ENCODE measurements at places on chromosomes 16 and 17.
A peak's percentile ranks its signal among the peaks of the same experiment; 100 is the strongest.

GRCh38 chr17:82161216-82161615 lies 51.4 kb downstream of the CCDC57 start:
- no peak for DNase-seq

DNA sequence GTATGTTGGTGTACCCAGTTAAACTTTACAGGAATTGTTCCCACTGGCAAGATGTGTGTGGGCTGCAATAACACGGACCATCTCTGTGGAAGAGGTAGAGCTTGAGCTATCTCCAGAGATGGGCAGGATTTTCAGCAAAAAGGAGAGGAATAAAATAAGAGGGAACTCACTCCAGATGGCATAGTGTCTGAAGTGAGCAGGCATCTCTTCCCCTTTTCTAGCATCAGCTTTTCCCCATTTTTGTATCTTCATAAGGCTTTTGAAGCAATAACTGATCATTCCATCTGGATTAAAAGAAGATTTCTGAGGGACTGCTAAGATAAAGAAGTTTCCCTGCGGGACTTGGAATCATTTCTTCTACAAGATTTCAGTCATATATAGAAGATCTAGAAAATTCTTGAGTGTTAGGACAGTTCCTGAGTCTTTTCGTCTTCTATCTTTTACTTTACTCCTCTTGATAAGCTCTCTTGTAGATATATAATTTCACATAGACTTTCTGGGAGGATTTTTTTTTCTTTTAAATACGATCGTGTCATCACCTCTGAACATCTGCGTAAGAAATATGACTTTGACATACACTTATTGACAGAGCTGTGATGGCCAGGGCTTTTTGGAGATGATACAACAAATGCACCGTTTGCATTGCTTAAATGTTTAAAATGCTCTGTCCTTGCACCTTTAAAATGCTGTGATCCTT lies 2.1 kb downstream of the CPD start:
- DNase-seq = no peak

DNA sequence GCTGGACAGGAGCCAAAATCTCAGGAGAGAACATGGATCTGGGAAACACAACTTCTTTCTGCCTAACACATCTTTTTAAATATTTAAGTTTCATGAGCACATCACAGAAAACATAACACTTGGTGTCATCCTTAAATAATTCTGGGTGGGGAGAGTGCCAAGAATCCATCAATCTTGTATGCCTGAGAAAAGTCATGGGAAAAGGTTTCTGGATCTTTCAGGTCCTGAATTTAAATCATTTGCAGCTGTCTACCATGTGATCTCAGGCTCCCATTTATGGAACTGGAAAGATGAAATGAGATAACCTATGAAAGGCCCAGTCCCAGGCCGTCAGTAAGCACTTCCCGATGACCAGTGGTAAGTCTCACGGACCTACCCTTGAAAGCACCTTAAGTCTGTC lies 15.1 kb downstream of the CDH11 start:
- DNase-seq = no peak

DNA sequence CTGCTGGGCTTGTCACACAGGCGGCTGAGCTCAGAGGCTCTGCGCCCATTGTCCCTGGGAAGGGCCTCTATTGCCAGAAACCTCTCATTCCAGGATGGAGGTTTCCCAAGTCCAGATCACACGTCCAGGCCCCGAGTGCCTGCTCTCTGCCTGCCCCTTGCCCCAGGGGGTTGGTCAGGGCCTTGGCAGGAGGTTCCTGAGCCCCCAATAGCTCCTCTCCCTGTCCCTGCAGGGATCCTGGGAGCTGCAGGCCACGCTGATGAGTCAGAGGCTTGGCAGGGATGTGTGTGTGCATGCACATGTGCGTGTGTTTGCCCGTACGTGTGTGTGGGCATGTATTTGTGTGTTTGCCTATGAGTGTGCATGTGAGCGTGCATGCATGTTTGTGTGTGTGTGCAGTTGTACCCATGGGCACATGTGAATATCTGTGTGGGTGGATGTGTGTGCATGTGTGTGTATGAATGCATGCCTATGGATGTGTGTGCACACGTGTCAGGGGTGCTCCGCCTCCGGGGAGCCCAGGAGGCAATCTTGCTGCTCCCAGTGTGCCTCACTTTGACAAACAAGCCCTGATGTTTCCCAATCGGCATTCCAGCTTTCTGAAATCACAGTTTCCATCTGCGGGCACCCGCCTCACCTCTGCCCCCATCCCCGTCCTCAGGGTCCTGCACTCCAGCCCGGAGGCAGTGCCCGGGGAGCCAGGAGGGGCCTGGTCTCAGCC lies 98.4 kb upstream of the GSE1 start:
- DNase-seq = no peak

DNA sequence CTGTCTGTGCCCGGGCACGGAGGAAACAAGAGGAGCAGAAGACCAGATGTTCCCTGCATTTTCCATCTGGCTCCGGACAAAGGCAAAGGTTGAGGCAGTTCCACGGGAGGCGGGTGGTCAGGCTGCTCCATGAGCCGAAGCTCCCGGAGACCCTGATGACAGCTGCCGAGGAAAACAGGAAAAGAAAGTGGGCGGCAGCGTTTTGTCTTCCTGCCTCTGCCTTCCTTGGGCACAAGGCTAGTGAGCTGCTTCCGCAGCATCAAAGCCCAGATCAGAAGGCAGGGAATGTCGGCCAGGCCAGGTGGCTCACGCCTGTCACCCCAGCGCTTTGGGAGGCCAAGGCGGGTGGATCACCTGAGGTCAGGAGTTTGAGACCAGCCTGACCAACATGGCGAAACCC lies 16.2 kb downstream of the SLC43A2 start:
- DNase-seq = no peak

DNA sequence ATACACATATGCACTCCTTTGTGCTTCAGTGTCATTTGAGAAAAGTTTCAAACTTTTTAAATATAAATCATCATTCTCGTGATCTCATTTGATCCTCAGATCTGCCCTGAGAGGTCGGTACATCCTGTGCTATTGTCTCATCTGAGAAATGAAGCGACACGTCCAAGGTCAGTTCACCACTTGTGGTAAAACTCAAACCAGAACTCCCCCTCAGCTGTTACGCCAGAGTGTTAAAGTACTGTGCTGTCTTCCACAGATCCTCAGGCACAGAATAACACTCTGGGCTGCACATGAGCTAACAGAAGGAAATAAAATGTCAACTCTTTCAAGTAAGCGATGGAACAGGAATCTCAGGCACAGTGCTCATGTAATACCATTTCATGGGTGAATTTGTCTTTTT lies 31.4 kb downstream of the ANKFN1 start:
- DNase-seq = no peak

DNA sequence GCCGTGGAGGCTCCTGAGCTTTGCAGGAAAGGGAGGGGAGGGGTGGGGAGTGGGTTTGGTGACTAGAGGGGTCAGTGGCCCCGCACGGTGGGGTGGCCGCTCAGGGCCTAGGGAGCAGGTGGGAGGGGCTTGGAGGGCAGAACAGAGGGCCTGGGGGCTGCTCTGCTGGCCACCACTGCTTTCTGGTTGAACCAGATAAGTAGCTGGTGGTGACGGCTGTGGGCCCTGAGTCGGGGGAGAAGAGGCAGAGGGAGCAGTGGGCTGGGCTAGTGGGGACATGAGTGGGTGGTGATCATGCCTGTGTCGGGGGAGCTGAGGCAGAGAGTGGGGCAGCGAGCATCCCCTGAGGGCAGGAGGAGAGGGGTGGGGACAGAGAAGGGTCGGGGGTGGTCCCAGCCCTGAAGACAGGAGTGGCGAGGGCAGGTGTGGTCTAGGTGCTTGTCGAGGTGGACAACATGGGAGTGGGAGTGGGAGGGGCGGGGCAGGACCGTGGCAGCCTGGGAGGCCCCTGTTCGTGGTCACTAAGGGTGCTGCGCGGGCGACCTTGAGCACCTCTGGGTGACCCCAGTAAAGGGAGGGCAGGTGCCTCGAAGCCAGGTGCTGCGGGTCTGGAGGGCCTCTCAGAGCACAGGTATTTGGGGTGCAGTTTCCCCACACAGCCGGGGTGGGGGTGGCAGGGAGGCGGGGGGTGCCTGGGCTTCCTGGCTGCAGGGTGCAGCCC lies 6.3 kb upstream of the CD7 start:
- no peak for DNase-seq

DNA sequence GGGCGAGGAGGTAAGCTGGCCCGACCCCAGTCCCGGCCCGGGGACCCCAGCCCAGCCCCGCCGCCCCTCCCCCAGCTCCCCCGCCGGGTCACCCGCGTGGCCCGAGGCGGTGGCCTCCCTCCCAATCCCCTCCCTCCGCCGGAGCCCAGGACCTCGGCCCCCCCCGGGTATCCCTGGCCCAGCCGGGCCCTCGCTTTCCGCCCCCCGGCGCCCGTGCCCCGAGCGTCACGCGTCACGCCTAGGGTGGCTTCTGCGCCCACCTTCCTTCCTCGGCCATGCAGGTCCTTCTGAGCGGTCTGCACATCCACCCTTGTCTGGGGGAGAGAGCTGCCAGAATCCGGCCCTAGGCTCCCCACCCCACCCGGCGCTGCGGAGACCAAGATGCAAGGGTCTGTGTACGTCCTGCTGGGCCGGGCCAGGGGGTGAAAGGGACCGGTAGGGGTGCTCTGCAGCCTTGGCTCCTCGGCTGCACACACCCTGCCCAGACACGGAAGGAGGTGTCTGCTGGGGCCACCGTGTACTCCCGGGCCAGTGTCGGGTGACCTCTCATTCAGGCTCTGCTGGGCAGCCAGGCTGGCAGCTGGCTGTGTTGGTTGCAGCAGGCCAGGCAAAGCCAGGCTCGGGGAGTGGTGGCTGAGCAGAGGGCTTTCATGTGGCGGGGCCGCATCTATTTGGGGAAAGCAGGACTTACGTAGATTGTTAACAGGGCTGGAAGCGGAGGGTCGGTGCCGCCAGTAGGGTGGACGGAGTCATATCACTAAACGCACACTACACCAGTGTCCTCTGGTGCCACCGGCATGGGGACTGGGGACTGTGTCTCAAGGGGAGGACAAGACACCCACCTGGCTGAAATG lies 754 bp downstream of the RAB11FIP4 start:
- DNase-seq = no peak

GRCh38 chr17:72118335-72119076 lies 2.3 kb upstream of the SOX9 start:
- no peak for DNase-seq

- no peak for DNase-seq
Measured at GRCh38 chr16:49340466-49340865, 33.1 kb upstream of the C16orf78 start.

DNA sequence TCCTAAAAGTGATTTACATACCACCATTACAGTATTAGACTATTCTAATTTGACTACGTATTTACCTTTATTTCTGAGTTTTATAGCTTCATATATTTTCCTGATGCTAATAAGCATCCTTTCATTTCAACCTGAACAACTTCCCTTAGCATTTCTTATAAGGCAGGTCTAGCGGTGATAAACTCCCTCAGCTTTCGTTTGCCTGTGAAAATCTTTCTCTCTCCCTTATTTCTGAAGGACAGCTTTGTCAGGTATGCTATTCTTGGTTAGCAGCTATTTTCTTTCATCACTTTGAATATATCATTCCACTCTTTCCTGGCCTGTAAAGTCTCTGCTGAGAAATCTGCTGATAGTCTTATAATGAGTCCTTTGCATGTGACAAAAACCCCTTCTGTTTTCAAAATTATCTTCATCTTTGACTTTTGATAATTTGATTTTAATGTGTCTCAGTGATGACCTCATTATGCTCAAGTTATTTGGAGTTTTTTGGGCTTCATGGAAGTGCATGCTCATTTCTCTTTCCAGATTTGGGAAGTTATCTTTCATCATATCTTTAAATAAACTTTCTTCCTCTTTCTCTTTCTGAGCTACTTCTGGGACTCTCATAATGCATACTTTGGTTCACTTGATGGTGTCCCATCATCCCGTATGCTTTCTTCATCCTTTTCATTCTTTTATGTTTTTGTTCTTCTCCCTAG lies 285.4 kb upstream of the PMFBP1 start:
- no peak for DNase-seq

DNA sequence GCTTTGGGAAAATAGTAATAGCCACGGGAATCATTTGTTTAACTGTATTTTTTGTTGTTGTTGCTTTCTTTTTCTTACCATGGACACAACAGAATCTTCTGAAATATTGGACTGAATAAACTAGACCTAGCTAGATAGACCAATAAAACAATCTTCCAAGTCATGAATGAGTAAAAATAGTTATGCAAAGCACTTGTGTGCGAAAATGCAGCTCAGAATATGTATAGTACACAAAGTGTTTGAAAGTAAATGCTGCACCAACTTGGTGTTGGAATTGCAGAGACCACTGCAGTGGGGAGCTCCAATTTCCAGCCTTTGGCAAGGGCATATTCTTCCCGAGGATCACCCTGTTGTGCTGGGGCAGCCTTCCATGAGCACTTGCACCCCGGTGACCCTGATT lies 68.0 kb downstream of the AATF start:
- DNase-seq = no peak

GRCh38 chr16:35725949-35726348 lies 2266.5 kb downstream of the TP53TG3F start:
- no peak for DNase-seq

GRCh38 chr16:72983728-72984350 lies 64.1 kb downstream of the ZFHX3 start:
- no peak for DNase-seq

GRCh38 chr17:81378941-81379511 lies 16.2 kb upstream of the BAHCC1 start:
- no peak for DNase-seq

- DNase-seq = no peak
Measured at GRCh38 chr17:32920293-32920692, 7.7 kb upstream of the TMEM98 start.

GRCh38 chr17:18079543-18079942 lies 8.2 kb upstream of the DRG2 start:
- DNase-seq = no peak

- DNase-seq = peak; percentile 48
Measured at GRCh38 chr17:55175788-55176427, 88.9 kb upstream of the HLF start.

GRCh38 chr16:22968931-22969330 lies 155.0 kb downstream of the HS3ST2 start:
- DNase-seq = no peak

DNA sequence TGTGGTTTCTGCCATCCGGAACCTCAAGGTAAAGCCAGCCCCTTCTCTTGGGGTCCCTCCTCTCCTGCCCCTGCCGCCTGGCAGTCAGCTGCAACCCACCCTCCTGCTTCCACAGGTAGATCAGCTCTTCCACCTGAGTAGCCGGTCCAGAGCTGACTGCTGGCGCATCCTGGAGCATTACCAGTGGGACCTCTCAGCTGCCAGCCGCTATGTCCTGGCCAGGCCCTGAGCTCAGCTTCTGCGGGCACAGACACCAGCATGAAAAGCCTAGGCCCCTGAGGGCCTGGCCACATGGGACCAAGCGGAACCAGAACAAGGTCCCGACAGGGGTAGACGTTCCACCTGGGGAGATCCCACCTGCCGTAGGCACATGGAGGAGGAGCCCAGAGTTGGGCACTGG lies 5.5 kb downstream of the PLSCR3 start:
- no peak for DNase-seq

- DNase-seq = no peak
Measured at GRCh38 chr16:15495898-15496297, 61.5 kb downstream of the BMERB1 start.

DNA sequence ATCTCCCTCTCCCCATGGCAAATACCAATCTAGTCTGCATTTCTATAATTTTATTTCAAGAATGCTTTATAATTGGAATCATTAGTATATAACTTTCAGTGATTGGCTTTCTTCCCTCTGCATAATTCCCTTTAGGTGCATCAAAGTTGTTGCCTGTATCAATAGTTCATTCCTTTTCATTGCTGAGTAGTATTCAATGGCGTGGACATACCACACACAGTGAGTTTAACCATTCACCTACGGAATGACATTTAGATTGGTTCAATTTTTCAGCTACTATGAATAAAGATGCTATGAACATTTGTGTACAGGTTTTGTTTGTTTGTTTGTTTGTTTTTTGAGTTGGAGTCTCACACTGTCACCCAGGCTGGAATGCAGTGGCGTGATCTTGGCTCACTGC lies 9.7 kb downstream of the OTOA start:
- no peak for DNase-seq

Measured in naive B cell (primary cell).